ENCODE measurements at places on chromosomes 5 and 9. TPM values are rescaled to one million over a fixed set of nuclear protein-coding genes. Genes with fewer than 3 reads are reported as not detected.
A peak's percentile ranks its signal among the peaks of the same experiment; 100 is the strongest.

- DNase-seq, result no peak
These were observed 152.9 kb upstream of the APC start for GRCh38 chr5:112584781-112585180.

DNA sequence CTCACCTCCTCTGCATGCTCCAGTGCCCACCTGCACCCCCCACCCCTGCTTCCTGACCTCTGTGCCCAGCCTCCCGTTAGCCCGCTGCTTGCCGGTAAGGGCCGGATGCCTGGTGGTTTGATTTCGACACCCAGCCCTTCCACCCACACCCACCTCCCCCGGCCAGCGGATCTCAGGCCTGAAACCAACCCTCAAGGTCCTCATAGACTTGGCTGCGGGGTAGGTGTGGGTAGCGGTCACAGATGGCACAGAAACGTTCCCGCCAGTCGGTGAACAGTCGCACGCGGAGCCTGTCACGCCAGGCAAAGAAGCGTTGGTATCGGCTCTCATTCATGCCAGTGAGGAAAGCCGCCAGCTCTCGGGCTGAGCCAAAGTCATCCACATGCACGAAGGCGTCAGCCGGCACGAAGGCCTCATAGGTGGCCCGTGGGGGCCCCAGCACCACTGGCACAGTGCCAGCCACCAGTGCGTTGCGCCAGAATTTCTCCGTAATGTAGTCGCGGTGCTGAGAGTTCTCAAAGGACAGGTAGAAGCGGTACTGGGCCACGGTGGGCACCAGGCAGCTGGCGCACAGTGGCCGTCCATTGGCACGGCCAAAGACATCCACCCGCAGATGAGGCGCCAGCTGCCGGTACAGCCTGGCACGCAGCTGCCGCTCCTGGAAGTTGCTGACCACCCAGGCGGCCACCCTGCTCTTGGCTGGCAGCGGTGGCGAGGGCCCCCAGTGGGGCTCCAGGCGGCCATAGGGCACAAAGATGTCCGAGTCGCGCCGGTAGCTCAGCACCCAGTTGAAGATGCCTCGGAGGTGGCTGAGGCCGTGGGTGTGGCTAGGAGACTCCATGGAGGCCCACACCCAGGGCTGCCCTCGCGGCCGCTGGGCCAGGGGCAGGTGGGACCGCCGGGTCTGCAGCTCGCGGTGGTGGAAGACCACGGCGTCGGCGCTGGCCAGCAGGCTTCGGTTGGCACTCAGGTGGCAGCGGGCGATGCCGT is 1.1 kb downstream of the FUT7 start:
- DNase-seq, result no peak

GRCh38 chr5:61746831-61747575 is 414.9 kb downstream of the ZSWIM6 start:
- no peak for DNase-seq

- peak; percentile 40 for DNase-seq
These were observed 27.0 kb upstream of the ALDOB start for GRCh38 chr9:101462558-101462957.

GRCh38 chr5:132363431-132364112 is 5.9 kb upstream of the SLC22A5 start:
- DNase-seq, result peak; percentile 99

- peak; percentile 39 for DNase-seq
These were observed 212.9 kb downstream of the ARRDC3 start for GRCh38 chr5:91170266-91170665.

DNA sequence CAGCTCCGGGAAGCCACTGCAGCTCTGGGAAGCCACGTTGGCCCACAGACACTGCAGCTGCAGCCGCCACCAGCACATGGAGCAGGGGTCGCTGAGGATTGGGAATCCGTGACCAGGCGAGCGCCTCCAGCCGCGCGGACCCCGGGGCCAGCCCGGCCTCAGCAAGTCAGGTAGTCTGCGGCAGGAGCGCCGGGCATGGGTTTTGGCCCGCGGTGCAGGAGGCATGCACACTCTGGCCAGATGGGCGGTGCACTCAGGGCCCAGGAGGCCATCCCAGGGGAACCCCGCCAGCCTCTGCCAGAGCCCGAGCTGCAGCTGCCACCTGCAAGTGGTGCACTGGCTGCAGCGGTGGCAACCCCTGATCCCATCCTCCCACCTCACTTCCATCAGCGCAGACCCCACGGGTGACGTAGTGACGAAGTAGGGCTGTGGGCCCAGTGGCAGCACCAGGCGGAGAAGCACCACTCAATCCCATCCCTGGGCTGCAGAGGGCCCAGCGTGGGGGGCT is 368.3 kb upstream of the SPATA31A5 start:
- DNase-seq, result no peak

GRCh38 chr5:118115791-118116190 is 872.6 kb downstream of the DTWD2 start:
- peak; percentile 35 for DNase-seq

DNA sequence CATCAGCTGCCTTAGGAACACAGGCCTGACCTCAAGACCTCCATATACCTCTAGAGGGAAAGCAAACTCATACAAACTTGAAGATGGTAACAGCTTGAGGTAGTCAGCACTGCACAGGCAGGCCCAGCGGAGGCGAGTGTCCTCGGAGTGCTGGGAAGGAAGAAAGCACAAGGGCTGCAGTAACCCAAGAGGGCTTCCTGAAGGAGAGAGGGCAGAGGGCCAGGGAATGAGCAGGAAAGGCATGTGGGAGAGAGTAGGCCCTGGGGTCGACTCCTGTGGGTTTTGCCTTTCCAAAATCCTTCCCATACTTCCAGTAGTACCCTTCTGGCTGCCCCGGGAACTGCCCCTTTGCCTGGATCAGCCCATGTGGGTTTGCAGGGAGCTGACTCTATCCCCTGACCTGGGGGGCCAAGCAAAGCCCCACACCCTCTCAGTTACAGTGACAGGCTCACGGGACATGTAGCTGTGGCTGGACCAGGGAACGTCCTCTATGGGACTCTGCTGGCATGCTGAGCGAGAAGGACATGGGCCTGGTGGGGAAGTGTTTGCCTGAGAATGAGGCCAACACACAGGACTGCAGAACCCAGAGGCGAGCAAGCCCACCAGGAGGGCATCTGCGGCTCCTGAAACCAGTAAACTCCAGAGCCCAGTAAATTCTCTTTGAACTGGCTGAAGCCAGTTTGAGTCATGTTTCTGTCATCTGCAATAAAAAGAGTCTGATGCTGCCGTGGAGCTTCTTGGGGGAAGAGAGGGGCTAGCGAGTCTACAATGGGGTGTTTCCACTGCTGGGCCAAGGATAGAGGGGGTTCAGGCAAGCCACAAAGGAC is 64.1 kb downstream of the COL23A1 start:
- DNase-seq, result no peak

- DNase-seq, result no peak
These were observed 83.5 kb upstream of the RIOK2 start for GRCh38 chr5:97266576-97266975.

DNA sequence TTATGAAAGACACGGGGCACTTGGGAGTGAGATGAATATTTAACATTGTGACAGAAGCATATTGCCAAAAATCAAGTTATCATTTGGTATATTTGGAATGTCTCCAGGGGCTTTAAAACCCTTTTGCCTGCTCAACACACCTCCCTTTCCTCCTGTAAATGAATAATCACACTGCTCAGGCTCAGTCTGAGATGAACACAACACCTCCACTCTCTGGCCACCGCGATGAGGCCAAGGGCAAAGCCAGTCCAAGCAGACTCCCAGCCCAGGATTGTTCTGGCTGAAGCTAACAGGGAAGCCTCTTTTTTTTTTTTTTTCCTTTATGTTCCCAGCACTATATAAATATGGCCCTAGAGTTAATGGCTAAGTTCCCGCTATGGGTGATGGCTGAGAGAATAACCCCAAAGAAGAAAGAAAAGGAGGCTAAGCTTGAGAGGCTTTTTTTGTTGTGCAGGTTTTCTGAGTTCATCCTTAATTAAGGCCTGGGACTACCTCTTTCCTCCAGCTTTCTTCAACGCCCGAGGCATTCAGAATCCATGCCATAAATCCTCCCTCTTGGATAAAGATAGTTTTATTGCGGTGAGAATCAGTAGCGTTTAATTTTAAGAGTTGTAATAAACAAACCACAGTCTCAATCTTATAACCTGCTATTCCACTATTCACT is 10.5 kb upstream of the ERAP1 start:
- DNase-seq, result no peak

GRCh38 chr5:94674490-94675382 is 56.3 kb downstream of the SLF1 start:
- DNase-seq, result peak; percentile 18

DNA sequence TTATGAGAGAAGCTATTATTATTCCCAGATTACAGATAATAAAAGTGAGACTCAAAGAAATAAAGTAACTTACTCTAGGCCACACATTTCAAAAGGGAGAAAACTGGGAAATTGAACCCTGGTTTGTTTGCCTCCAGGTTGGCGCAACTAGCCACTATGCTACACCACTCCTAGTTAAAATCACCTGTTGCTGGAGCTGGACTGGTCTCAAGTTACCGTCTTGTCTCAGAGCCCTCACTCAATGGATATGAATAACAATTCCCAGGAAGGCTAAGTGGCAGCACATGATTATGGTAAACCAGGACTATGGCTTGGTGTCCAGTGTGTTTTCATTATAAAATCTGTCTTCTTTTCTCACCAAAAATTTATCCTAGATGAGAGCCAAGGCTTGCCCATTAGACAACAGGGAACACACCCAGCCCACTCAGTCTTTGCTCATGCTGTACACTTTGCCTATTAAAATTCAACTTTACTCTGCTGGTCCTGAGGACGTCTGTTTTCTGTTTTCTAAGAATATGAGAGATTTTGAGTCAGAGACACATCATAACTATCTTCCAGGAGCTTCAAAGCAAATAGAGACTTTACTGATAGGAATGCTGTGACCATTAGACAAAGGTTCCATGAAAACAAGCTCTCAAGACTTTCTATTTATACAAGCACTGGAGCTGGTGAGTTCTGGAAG is 58.1 kb downstream of the ADRB2 start:
- DNase-seq, result no peak

DNA sequence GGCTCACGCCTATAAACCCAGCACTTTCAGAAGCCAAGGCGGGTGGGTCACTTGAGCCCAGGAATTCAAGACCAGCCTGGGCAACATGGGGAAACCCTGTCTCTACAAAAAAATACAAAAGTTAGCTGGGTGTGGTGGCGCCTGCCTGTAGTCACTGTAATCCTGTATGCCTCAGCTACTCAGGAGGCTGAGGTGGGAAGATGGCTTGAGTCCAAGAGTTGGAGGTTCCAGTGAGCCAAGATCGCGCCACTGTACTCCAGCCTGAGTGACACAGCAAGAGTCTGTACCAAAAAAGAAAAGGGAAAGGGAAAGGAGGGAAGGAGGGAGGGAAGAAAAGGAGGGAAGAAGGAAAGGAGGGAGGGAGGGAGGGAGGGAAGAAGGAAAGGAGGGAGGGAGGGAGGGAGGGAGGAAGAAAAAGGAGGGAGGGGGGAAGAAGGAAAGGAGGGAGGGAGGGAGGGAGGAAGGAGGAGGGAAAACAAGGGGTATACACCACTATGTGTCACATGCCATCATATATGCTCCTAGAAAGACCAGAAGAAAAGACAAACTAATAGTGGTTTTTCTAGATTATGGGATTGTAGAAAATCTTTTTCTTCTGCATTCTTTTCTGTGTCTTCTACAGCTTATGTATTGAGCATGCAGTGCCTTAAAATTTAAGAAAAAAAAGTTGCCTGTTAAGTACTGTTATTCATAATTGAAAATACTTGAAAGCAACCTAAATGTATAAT is 240.1 kb downstream of the DENND1A start:
- peak; percentile 26 for DNase-seq

DNA sequence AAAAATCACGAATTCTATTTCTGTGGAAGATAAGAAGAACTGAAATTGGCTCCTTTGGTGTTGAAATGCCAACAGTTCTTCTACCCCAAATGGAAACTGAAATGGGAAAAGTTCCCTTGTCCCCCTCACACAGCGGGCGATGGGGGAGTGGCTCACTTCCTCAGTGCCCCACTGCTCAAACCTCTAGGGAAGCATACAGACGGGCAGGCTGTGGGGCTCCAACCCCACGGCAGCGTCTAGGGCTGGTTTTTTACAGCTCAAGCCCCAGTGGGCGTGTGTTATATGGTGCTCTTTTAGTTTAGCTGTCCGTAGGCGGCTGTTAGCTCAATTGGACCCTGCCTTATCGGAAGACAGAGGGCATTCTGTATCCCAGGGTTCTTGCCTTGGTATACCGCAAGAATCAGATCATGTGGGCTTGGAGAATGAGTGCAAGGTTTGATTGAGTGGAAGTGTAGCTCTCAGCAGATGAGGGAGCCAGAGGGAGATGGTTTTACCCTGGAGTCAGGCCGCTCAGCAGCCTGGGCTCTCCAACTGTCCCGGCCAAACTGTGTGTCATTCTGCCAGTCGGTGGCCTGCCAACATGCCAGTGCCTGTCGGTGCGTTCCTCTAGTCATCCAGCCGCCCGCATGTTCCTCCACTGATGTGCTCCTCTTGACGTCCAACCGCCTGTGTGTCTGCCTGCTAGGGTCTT is 166.3 kb upstream of the ZNF608 start:
- peak; percentile 39 for DNase-seq

GRCh38 chr9:131557855-131558548 is 12.7 kb downstream of the PRRT1B start:
- no peak for DNase-seq

GRCh38 chr5:50710838-50711237 is 44.4 kb downstream of the PARP8 start:
- DNase-seq, result no peak

GRCh38 chr5:151222790-151223446 is 974 bp downstream of the CCDC69 start:
- DNase-seq, result peak; percentile 20

MGAT1 gene
- total RNA-seq, result 135 TPM

CNTLN gene
- 6.7 TPM for total RNA-seq

WDR38 gene
- not detected for total RNA-seq

PCDHB4 gene
- 1.3 TPM for total RNA-seq

All from MCF 10A (cell line).